Stimulated activated CD8-positive, alpha-beta memory T cell treated with anti-CD3 and anti-CD28 coated beads, Interleukin-4, amount 100 ng/mL, for 1 hour (primary cell): ENCODE measurements at places on chromosomes 16 and 17.

DNA sequence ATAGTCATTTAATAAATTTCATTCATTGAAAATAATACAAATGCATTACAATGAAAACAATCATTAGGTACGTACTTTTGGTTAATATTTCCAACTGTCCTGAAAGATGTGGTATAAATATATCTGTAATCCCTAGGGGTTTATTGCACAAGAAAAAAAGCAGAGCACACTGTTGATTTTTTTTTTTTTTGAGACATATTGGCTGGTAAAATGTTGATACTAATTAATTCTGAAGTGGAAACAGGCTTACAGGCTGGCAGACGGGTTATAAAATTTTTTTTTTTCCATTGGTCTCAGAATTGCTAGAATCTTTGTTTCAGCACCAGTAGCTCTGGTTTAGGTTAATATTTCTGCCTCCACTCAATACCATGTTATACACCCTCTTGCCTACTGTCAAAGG, 193.6 kb downstream of the MAP2K6 start:
- DNase-seq: no peak

DNA sequence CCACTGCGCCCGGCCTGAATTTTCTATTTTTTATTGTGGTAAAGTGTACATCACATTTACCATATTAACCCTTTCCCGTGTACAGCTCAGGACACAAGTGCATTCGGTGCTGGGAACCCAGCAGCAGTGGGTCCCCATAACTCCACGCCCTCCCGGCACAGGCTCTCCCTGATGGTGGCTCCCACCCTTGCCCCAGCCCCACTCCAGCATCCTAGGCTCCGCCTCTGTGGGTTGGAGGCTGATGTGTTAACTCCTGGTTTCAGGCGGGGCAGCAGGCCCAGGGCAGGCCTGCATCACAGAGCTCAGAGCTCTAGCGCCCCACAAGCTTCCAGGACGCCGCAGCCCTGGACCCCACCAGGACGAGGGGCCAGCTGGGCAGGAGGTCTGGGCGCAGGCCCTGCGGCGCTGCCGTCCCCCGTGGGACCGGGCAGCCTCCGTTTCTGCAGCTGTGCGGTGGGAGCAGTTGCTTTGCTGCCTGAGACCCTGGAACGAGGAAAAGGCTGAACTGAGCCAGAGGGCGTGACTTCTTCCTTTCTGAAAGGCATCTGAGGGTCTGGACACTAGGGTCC, 19.6 kb downstream of the ZFPM1 start:
- DNase-seq: no peak

GRCh38 chr17:80468242-80468641, 8.2 kb downstream of the NPTX1 start:
- no peak for DNase-seq

DNA sequence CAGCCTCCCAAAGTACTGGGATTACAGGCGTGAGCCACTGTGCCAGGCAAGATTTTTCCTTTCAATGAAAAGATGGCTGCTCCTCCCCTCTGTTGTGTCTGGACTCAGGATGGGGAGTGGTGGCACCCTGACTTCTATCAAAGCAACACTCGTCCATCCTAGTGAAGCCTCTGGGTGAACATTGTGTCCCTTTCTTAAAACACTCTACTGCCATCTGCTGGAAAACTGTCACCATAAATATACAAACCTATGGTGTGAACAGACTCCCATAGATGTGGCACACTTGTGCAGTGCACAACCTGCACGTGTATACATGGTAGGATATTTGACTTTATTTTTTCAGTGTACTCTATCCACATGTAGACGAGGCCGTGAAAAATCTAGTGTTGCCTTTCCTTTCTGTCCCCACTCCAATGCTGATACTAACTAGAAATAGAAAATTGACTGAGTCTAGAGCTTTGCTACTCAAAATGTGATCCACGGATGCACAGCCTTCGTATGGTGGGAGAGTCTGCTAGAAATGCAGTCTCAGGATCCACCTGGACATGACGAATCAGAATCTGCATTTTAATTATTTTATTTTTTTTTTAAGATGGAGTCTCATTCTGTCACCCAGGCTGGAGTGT, 55.9 kb upstream of the PLCG2 start:
- no peak for DNase-seq

GRCh38 chr16:56547120-56547948, 17.5 kb upstream of the MT4 start:
- DNase-seq: no peak

DNA sequence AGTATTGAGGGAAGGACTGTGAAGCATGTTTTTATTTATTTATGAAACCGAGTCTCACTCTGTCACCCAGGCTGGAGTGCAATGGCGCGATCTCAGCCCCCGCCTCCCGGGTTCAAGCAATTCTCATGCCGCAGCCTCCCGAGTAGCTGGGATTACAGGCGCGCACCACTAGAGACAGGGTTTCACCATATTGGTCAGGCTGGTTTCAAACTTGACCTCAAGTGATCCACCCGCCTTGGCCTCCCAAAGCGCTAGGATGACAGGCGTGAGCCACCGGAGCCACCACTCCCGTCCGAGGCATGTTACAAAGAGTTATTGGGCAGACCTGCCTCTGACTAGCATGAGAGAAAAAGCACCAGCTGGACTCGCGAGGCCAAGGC, 3.1 kb downstream of the MRPL12 start:
- no peak for DNase-seq
